Ascending aorta (tissue), 2 donors: ENCODE measurements at places on chromosomes 2 and 18.

DNA sequence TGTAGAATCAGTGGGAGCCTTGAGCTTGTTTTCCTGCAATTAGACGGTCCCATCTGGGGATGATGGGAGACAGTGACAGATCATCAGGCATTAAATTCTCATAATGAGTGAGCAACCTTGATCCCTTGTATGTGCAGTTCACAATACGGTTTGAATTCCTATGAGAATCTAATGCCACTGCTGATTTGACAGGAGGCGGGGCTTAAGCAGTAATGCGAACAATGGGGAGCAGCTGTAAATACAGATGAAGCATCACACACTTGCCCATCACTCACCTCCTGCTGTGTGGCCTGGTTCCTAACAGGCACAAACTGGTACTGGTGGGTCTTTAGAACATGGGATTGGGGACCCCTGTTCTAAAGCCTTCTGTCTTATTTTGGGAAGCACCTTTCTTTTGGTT lies 17.9 kb upstream of the NYAP2 start:
- no peak for DNase-seq

DNA sequence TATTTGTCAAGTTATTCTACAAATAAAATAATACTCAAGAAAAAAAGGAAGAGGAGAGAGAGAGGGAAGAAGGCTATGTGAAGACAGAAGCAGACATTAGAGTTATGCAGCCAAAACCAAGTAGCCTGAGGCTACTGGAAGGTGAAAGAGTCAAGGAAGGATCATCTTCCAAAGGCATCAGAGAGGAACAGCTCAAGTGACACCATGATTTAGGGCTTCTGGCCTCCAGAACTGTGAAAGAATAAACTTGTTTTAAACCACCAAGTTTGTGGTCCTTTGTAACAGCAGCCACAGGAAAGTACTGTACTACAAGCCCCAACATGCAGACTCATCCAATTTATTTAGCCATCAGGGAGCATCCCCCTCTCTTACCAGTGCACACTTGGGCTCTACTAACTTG lies 788.5 kb upstream of the LRRTM1 start:
- no peak for DNase-seq

GRCh38 chr18:79374408-79375171 lies 21.1 kb upstream of the NFATC1 start:
- no peak for DNase-seq

GRCh38 chr2:172510088-172510487 lies 45.8 kb upstream of the PDK1 start:
- DNase-seq = no peak

DNA sequence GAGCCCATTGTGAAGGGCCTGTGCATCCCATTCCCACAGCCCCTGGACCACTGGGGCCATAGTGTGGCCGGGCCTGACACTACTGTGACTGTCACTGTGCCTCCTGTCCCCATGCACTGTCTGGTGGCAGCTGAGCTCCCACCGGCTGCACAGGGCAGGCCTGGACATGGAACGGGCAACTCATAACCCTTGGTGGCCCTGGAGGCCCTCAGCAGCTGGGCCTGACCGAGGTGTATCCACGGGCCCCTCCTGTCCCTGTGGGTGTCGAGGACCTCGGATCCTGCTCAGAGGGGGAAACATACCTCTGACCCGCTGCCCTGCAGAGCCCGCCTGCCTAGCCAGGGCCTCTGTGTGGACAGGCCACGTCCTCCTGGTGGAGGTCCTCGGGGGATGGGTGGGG lies 7.8 kb upstream of the GAL3ST2 start:
- DNase-seq = no peak

- no peak for DNase-seq
Measured at GRCh38 chr18:27314996-27315395, 129.9 kb upstream of the CHST9 start.

GRCh38 chr2:33000986-33001385 lies 54.2 kb downstream of the LTBP1 start:
- no peak for DNase-seq

DNA sequence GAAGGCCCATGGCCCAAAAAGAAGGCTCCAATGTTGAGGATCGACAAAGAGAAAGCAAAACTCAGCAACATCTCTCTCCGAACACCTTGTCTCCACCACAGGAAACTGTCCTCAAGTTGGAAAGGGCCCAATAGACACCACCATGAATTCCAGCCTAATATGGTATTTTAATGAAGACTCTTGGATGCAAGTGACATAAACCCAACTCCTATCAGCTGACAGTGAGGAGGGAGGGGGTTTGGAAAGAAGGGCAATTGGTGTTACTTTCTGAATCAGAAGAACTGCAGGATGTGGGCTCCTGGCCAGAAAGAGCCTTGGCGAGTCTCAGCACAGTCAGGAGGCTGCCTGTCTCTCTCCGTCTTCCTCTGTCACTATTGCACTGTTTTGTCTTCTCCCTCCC lies 40.3 kb upstream of the SIGLEC15 start:
- no peak for DNase-seq

DNA sequence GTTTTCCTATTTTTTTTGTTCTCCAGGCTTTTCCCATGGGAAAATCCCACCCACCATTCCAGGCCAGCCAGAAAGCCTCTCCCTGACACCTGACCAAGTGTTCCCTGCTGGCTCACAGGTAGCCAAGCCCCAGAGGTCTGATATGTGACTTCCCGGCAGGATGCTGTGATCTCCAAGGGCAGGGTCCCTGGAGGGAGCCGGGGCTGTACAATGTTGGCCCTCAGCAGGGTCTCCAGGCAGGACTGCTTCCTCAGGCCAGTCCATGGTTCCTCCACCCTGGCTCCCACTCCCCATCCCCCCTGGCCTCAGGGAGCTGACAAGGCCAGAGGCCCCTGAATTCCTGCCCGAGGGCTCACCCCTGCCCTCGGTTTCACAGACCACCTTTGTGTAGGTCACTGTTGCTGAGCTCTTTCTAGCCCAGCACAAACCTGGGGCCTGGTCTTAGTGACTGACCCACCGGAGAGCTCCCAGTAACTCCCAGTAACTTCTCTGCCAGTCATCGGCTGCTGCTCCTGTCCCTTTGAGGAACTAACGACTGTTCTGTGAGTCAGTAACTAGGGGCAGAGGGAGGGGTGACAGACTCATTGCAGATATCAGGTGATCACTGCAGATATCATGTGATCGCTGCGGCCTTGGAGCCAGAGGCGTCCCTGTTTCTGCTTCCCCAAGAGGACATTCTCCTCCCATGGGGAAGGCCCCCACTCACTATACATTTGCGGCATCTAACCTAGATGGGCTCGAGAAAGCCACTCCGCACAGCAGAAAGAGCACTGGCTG lies 38.7 kb downstream of the SDC1 start:
- no peak for DNase-seq

- no peak for DNase-seq
Measured at GRCh38 chr2:54284826-54285225, 28.8 kb upstream of the TSPYL6 start.

- no peak for DNase-seq
Measured at GRCh38 chr2:180130403-180130802, 123.3 kb upstream of the CWC22 start.

DNA sequence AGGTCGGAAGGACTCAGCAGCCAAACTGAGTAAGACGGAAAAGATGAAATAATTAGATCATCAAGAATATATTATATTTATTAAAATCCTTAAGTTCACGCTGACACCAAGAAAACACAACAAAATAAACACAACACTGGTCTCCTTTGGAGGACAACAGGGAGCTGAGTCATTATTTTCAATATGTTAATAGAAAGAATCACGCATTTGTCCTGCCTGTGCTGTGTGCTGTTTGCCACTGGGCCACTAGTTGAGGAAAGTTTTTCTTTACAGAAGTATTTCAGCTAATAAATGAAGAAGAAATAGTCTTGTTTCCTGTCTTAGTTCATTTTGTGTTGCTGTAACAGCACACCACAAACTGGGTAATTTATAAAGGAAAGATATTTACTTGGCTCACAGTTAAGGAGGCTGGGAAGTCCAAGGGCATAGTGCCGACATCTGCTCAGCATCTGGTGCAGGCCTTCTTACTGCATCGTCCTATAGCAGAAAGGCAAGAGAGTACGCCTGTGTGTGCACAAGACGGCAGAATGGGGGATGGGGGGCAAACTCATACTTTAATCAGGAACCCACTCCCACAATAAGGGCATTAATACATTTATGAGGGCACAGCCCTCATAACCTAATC lies 88.0 kb downstream of the TCF7L1 start:
- DNase-seq = no peak

GRCh38 chr2:23794234-23794633 lies 132.7 kb downstream of the ATAD2B start:
- no peak for DNase-seq

- no peak for DNase-seq
Measured at GRCh38 chr18:28469946-28470345, 293.0 kb upstream of the CDH2 start.

DNA sequence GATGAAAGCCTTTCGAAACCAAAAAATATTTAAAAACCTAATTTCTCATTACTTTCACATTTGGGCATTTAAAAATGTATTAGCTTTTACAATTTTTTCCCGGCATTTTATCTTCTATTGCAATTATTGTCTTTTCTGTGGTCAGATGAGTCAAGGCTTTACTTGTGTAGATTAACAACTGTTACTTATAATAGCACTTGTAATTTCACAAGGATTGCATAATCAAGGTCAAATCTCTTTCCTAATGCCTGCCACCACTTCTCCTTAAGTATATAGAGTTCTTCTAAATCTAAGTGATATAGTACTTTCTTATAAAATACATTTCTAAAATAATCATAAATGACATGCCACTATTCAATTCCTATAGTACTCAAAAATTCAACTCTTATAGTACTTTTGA lies 67.2 kb downstream of the SLC8A1 start:
- no peak for DNase-seq

DNA sequence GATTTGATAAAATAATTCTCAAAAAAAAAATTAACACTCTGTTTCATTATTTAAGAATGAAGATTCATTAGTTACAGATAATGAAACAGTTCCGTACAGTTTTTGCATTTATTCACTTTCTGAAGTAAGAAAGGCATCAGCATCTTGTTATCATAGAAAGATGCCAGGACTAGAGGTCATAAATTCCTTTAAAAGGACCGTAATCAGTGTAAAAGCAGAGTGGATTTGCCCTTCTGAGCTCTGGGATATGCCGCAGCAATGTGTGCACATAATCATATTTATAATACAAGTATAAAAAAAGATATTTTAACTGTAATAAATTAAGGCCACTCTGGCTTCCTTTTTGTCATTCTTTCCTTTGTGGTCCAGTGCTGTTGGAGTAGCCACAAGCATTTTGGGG lies 37.5 kb upstream of the COL5A2 start:
- DNase-seq = no peak

DNA sequence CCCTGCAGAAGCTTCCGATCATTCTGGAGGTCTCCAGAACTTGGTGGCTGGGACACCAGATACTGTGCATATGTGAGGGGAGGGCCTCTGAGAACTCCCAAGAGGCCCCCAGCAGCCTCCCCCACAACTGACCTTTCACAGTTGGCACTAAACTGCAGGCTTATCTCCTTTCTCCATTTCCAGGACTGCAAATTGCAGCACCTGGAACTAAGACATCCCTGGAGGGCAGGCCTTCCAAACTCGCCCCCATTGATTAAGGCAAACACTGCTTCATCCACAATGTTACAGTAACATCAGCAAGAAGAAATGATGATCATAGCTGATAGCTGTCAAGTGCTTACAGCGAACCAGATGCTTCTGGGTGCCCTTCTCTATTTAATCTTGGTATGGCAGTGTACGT lies 67.9 kb downstream of the TGOLN2 start:
- no peak for DNase-seq

DNA sequence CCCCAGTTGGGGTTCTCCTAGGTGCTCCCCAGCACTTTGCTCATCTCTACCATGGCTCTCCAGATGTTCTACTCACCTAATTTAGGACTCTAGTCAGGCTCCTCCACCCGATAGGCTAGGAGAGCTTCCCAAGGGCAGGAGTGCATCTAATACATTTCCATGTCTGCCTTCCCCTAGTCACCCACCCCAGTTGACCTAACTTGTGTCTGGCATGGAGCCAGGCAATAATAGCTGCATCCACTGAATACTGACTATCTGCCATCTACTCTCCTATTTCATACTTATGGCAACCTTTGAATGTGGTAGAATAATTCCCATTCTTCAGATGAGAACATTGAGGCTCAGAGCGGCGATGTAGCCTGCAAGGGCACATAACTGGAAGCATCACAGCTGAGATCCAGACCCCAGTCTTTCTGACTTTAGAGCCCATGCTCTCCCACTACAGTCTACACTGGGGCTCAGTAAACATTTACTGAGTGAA lies 71.8 kb upstream of the YWHAQ start:
- DNase-seq = no peak

DNA sequence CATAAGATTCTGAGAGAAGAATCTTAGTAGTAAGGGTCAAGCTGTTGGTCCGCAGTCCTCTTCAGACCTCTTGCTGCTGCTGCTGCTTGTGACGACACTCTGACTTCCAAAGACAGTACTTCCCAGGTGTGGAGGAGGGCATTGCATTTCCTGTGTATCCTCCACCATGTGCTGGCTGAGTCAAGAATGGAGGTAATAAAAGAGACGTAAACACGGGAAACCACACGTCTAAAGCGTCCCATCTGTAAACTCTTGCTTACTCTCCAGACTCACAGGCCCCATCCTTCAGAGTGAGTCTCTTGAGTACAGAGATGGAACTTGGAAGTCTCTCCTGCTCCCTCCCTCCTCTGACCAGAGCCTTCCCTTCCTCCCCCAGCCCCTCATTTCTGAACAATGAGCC lies 25.6 kb downstream of the KLHL29 start:
- peak; percentile 47 for DNase-seq

DNA sequence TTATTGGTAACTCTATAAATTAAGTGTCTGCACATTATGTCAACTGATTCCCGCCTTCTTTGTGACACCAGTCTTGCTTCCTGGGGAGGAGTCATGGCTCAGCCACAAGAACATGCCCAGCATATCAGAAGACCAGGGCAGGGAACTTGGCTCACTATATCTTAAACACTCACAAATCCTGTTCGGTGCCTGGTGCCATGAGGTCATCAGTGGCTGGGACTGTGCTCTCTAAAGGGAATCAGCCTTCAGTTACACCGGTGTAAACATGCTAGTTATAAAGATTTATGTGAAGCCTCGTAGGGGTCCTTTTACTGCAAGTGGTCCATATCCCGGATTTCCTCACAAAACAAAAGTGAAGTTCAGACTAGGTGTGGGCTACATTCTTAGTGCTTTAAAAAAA lies 73.1 kb upstream of the ZNF521 start:
- DNase-seq = no peak

DNA sequence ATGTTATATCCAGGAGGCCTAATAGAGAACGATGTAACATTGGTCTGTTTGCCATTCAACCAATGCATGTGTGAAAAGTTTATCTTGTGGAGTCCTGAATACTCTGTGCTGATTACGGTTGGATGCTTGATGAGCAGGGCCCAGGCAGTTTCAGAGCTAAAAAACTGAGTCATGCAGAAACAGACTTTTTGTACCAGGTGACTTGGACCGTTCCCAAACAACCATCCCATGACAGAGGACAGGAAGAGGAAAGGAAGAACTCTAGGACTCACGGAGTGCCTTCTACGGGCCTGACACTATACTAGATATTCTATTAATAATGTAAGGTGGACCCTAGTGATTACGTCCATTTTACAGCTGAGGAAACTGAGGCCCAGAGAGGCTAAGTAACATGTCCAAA lies 142.1 kb downstream of the ARHGAP28 start:
- DNase-seq = no peak
